ENCODE measurements at places on chromosomes 7 and 10. TPM values are rescaled to one million over a fixed set of nuclear protein-coding genes. Genes with fewer than 3 reads are reported as not detected.

DNA sequence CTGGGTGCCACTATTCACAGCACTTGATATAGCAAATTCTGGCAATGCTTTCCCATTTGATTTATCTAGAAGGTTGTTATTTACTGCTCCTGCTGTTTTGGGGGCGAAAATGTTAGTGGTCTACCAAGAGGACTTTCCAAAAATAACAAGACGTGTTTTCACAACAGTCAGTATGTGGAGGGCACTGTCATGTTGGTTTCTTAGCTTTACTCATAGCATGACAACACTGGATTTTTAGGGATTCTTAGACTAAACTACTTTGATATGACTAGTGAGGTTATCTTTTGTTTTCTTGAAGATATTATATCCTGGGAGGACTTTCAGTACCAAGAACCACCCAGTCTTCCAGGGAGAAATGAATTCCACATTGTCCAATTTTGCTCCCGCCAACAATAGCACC lies 49.4 kb downstream of the NUDCD3 start:
- H3K4me1 ChIP-seq: peaks cover 9% of the 10 kb centered on the region
- H3K27ac ChIP-seq: no peak overlapping the region
- no peak for DNase-seq
- H3K27me3 ChIP-seq: no peaks in the 10 kb centered on the region
- H3K36me3 ChIP-seq: no peaks in the 10 kb centered on the region

- H3K27me3 ChIP-seq: no peaks in the 10 kb centered on the region
- no peaks in the 10 kb centered on the region for H3K4me1 ChIP-seq
- DNase-seq: no peak
- no peaks in the 10 kb centered on the region for H3K36me3 ChIP-seq
- H3K4me3 ChIP-seq: no peak overlapping the region
Observed at GRCh38 chr7:73602721-73603651, 21.3 kb downstream of the MLXIPL start.

GRCh38 chr10:12638103-12638502 lies 288.8 kb downstream of the CAMK1D start:
- H3K4me3 ChIP-seq: no peak overlapping the region
- no peaks in the 10 kb centered on the region for H3K36me3 ChIP-seq
- no peaks in the 10 kb centered on the region for H3K27me3 ChIP-seq
- H3K27ac ChIP-seq: no peak overlapping the region
- no peak for DNase-seq

DNA sequence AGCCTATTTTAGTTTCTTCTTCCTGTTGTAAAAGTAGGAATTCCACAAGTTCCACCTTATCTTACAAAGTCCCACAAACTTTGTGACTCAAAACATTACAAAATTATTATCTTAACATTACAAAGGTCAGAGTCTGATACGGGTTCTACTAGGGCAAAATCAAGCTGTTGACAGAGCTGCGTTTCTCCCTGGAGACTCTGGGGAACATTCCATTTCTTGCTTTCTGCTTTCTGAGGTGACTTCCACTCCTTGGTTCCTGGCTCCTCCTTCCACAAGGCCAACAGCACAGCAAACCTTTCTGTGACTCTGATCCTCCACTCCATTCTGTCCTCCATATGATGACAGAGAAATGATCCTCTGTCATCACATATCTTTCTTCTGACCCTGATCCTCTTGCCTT lies 10.6 kb downstream of the OR2F1 start:
- H3K27ac ChIP-seq: no peak overlapping the region
- H3K36me3 ChIP-seq: no peaks in the 10 kb centered on the region
- H3K27me3 ChIP-seq: no peaks in the 10 kb centered on the region

GRCh38 chr7:121797657-121798452 lies 75.1 kb upstream of the PTPRZ1 start:
- no peak overlapping the region for H3K27ac ChIP-seq
- H3K4me3 ChIP-seq: no peak overlapping the region
- H3K4me1 ChIP-seq: no peaks in the 10 kb centered on the region
- no peaks in the 10 kb centered on the region for H3K27me3 ChIP-seq
- H3K36me3 ChIP-seq: no peaks in the 10 kb centered on the region

DNA sequence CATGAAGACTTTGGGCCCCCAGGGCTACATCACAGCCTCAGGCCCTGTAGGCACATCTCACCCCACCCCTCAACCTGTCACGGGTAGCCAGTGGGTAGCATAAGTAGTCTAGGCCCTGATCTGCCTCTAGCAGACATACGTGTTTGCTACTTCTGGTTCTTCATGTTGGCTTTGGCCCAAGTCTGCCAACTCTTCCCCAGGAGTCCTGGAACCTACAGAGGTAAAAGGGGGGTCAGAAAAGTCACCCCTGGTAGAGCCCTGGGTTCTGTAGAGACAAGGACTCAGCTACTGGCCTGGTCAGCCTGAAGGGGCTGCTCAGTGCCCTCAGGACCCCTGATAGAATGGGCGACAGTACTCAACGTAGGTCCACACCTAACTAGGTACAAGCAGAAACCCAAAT lies 67.5 kb upstream of the UNC5B start:
- H3K4me3 ChIP-seq: no peak overlapping the region
- no peaks in the 10 kb centered on the region for H3K4me1 ChIP-seq
- H3K36me3 ChIP-seq: no peaks in the 10 kb centered on the region
- DNase-seq: no peak

- no peak for DNase-seq
- H3K4me1 ChIP-seq: no peaks in the 10 kb centered on the region
- no peaks in the 10 kb centered on the region for H3K27me3 ChIP-seq
Observed at GRCh38 chr7:129655811-129656210, 44.3 kb downstream of the NRF1 start.

DNA sequence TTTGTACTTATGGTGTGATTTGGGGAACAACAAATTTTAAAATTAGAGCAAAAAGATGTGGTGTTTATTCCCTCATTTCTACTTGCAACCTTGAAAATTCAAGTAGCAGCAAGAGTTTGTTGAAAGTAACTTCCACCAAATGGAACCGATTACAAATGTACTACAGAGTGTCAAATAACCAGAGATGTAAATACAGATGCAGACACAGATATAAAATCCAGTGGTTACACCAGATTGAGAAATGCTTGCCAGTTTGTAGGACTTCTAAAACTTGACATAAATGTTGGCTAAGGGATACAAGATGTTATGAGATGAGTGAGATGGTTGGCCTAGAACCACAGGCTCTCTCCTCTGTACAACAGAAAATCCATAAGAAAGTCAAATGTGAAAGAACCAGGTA lies 162.1 kb downstream of the DIP2C start:
- H3K4me3 ChIP-seq: no peak overlapping the region
- H3K4me1 ChIP-seq: no peaks in the 10 kb centered on the region
- no peaks in the 10 kb centered on the region for H3K27me3 ChIP-seq
- no peaks in the 10 kb centered on the region for H3K36me3 ChIP-seq
- H3K27ac ChIP-seq: no peak overlapping the region

GRCh38 chr7:30679664-30680063 lies 2.6 kb downstream of the CRHR2 start:
- no peak for DNase-seq
- no peak overlapping the region for H3K4me3 ChIP-seq
- peaks cover 73% of the 10 kb centered on the region for H3K27me3 ChIP-seq
- H3K4me1 ChIP-seq: peaks cover 19% of the 10 kb centered on the region
- no peak overlapping the region for H3K27ac ChIP-seq

DNA sequence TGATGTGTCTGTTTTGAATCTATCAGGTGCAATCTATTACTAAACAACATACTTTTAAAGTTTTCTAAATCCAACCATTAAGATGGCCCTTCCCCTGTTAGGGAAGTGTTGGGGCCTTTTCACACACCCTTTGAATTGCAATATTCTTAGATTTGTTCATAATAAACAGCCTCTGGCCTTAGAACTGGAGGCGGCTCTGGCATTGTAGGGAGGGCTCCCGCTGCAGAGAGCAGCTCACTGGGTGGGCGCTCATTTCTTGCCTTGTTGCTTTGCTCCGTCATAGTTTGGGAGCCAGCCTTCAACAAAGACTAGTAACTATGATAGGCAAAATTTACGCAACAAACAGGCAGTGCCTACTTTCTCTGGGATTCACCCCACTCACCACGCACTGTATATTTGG lies 4.2 kb upstream of the HOXA10 start:
- peak; percentile 83 for DNase-seq
- peak overlapping the region; percentile 97 for H3K27ac ChIP-seq
- H3K36me3 ChIP-seq: no peaks in the 10 kb centered on the region
- no peaks in the 10 kb centered on the region for H3K27me3 ChIP-seq

- no peak for DNase-seq
- H3K27ac ChIP-seq: no peak overlapping the region
- no peaks in the 10 kb centered on the region for H3K27me3 ChIP-seq
- peaks cover 9% of the 10 kb centered on the region for H3K4me1 ChIP-seq
- H3K36me3 ChIP-seq: peaks cover 8% of the 10 kb centered on the region
Observed at GRCh38 chr10:112471878-112472487, 25.0 kb downstream of the VTI1A start.

DNA sequence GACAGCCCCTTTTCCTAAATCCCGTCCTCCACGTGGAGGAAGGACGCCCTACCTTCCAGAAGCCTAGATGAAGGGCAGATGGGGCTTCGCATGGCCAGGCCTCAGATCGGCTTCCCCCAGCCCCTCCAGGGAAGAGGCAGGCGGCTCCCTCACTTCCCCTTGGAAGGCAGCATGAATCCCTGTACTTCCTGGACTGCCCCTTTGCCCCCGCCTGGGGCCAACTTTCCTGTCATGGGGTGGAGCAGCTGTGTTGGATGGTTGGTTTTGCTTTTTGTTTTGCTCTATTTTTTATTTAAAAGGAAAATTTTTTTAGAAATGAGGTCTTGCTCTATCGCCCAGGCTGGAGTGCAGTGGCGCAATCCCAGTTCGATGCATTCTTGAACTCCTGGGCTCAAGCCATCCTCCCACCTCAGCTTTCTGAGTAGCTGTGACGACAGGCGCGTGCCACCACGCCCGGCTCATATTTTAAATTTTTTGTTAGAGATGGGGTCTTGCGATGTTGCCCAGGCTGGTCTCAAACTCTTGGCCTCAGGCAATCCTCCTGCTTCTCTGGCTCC lies 27.2 kb downstream of the GTF2IRD1 start:
- no peaks in the 10 kb centered on the region for H3K27me3 ChIP-seq
- H3K4me3 ChIP-seq: peak overlapping the region; percentile 43
- peak; percentile 84 for DNase-seq
- peak overlapping the region; percentile 87 for H3K27ac ChIP-seq
- H3K36me3 ChIP-seq: no peaks in the 10 kb centered on the region

GRCh38 chr7:105336009-105336408 lies 52.7 kb downstream of the SRPK2 start:
- H3K4me3 ChIP-seq: no peak overlapping the region
- no peaks in the 10 kb centered on the region for H3K27me3 ChIP-seq
- peaks cover 9% of the 10 kb centered on the region for H3K4me1 ChIP-seq
- no peak for DNase-seq

DNA sequence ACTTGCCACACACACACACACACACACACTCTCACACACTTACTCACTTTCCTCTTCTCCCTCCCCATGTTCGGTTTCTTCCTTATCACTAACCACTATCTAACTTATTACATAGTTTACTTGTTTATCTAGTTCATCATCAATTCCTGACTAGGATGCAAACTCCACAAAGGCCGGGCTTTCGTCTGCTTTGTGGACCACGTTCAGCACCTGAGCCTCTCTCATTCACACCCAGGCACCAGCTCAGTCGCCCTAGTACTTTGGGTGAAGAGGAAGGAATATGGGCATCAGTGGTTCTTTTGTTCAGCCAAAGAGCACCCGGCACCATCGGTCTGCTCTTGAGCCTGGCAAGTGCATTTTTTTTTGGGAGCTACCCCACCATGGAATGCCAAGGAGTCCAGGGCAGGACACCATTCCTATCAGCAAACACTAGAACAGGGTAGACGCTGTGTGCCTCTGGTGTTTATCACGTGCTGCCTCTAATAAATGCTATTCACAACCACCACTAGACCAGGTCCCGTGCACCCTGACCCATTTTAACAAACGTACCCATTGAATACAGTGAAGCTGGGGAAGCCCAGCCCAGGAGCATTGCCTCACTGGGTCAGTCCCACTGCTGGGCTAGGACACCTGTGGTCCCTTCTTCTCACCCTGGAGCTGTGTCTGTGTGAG lies 2.2 kb downstream of the C10orf67 start:
- H3K36me3 ChIP-seq: no peaks in the 10 kb centered on the region
- no peaks in the 10 kb centered on the region for H3K27me3 ChIP-seq
- peaks cover 17% of the 10 kb centered on the region for H3K4me1 ChIP-seq
- no peak overlapping the region for H3K27ac ChIP-seq
- no peak for DNase-seq
- H3K4me3 ChIP-seq: no peak overlapping the region

- no peaks in the 10 kb centered on the region for H3K27me3 ChIP-seq
- no peak overlapping the region for H3K27ac ChIP-seq
- no peak overlapping the region for H3K4me3 ChIP-seq
- no peaks in the 10 kb centered on the region for H3K4me1 ChIP-seq
- DNase-seq: no peak
Observed at GRCh38 chr7:156196649-156197048, 384.4 kb upstream of the SHH start.

- no peaks in the 10 kb centered on the region for H3K36me3 ChIP-seq
- no peak overlapping the region for H3K4me3 ChIP-seq
- no peaks in the 10 kb centered on the region for H3K4me1 ChIP-seq
- H3K27me3 ChIP-seq: no peaks in the 10 kb centered on the region
Observed at GRCh38 chr10:15737656-15738055, 17.9 kb upstream of the ITGA8 start.

- no peak overlapping the region for H3K4me3 ChIP-seq
- no peaks in the 10 kb centered on the region for H3K4me1 ChIP-seq
- H3K36me3 ChIP-seq: no peaks in the 10 kb centered on the region
- no peak for DNase-seq
- no peaks in the 10 kb centered on the region for H3K27me3 ChIP-seq
Observed at GRCh38 chr7:12119620-12120303, 91.3 kb upstream of the TMEM106B start.

GNGT1 gene
- total RNA-seq: not detected

INSIG1 gene
- 34.1 TPM for total RNA-seq

SDK1 gene
- total RNA-seq: 8.2 TPM

OR9A2 gene
- not detected for total RNA-seq

ATP5F1C gene
- 335 TPM for total RNA-seq

Measured in sigmoid colon (tissue), 7 donors.